Central memory CD4-positive, alpha-beta T cell (primary cell): ENCODE measurements at places on chromosomes 4 and X.

DNA sequence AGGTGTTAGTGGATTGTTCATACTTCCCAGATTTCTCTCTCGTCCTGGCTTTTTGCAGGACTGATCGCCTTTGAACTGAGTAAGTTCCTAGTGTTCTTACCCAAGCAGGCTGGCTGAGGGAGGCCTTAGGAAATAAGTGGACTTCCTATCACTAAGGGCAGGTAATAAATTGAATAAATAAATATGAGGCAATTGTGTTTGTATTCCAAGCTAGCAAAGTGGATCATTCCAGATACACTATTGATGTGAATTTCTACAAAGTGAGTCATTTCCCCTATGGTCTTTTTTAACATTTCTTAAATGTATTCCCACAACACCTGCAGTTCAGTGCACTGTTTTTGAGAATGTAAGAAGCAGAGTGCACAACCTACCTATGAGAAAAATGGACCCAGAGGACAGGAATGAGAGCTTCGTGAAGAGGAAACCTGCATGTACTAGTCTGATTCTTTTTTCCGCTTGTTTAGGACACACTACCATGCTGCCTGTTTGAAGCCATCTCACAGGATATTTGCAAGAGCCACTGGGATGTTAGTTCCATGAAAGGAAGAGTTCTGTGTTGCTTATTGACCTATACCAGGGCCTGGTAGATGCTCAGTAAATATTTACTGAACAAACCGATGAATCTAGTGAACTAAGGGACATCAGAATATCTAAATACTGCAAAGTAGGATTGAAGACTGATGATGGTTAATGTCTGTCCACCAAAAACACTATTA, 29.0 kb upstream of the SMAD1 start:
- no peak for DNase-seq

- no peak for DNase-seq
Measured at GRCh38 chr4:89109841-89110540, 1.3 kb upstream of the TIGD2 start.

- DNase-seq: no peak
Measured at GRCh38 chrX:117788339-117788738, 328.3 kb downstream of the KLHL13 start.

- DNase-seq: no peak
Measured at GRCh38 chr4:30722359-30723200, 2.4 kb downstream of the PCDH7 start.

DNA sequence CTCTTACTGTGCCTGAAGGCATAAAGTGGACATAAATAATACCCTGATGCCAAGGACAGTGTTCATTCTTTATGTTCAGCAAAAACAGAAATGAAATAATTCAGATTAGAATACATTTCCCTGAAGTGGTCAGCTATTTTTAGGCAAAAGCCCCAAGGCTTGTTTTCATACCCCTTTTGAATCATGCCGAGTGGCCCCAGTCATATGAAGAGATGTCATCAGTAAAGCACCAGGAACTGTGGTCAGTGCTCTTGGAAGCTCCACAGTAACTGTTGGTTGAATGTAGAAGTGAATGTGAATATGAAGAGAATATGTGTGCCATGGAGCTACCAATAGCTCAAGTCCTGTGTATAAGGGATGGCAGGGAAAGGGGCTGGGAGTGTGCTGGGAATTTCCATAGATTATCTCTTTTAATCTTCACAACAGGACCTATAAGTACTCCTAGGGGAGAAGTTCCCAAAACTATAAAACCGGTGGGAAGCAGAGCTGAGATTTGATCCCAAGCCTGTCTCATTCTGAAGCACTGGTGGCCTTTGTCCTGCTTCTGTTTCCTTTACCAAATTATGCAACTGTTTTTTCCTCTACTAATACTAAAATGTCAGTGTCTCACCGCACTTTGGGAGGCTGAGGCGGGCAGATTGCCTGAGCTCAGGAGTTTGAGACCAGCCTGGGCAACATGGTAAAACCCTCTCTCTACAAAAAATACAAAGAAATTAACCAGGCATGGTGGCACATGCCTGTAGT, 52.6 kb downstream of the FNIP2 start:
- DNase-seq: no peak

DNA sequence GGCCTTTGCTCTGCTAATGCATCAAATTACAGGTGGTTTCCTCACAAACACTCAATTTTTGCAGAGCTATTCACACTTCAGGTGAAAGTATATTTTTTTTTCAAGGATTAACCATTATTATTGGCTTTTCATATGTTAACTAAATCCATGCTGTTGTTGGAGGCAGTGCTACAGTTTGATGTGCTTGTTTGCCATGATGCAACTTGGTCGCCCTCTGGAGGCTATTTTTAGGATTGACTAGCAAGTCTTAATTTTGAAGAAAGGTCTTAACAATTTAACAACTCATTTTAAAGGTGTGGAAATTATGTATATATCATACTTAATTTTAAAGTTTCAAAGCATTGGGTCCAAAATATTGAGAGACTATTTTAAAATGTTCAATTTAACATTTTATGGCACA, 168.8 kb upstream of the FAM47A start:
- no peak for DNase-seq

- no peak for DNase-seq
Measured at GRCh38 chrX:40684092-40684491, 36.7 kb upstream of the CXorf38 start.

DNA sequence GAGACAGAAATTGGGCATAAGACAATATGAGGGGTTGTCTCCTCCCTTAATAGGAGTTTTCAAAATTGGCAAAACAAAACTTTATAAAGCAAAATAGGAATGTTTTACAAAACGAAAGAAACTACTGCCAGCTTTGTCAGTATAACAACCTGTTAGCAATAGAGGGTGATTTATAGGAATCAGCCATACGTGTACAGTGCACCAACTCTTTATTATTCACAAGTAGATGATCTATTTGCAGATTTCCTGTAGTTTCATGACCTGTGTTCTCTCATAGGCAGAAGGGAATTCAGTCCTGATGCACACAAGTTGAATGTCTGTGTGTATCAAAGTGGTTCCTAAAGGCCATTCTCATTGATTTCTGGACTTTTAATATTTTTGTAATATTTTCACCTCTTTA, 116.3 kb downstream of the MFAP3L start:
- no peak for DNase-seq

DNA sequence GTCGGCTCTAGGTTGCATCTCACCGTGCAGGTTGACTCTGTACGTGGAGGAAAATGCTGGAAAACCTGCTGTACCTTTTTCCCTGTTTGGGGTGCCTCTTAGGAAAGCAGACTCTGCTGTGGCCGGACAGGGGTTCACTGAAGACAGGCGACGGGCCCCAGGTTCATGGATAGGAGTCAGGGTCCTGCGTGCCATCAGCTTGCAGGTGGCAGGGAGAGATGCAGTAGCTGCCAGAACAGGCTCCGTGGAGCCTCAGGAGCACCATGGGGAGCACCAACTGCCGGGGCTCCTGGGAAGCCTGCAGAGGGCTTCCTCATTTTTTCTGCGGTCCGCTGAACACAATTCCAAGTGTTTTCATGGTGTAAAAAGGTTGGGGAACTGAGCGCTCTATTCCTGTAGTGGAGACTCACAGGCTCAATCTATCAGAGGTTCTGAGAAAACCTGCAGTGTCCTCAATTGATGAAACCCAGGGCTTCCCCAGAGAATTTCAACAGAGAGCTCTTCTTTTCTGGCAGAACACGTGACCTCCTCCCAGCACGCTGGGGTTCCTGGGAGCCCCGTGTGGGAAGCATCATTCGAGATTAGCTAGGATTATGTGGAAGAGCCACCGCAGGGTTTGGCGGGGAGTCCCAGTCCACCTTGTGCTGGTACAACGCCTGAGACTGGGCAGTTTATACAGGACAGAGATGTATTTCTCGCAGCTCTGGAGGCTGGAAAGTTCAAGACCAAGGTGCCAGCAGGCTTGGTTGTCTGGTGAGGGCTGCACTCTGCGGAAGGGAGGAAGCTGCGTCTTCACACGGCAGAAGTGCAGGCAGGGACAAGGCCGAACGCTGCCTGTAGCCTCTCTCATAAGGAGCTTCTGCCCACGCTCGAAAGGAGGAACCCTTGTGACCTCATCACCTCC, 1.6 kb downstream of the HTRA3 start:
- no peak for DNase-seq

GRCh38 chr4:140463182-140463581, 34.9 kb downstream of the MGAT4D start:
- DNase-seq: no peak
